ENCODE measurements at places on chromosomes 4 and X.

GRCh38 chrX:153925387-153925738 lies 701 bp downstream of the ARHGAP4 start:
- no peak overlapping the region for H3K27ac ChIP-seq
- peaks cover 74% of the 10 kb centered on the region for H3K4me1 ChIP-seq
- no peak overlapping the region for H3K4me3 ChIP-seq
- H3K36me3 ChIP-seq, result peaks cover 12% of the 10 kb centered on the region
- peaks cover 10% of the 10 kb centered on the region for H3K27me3 ChIP-seq

DNA sequence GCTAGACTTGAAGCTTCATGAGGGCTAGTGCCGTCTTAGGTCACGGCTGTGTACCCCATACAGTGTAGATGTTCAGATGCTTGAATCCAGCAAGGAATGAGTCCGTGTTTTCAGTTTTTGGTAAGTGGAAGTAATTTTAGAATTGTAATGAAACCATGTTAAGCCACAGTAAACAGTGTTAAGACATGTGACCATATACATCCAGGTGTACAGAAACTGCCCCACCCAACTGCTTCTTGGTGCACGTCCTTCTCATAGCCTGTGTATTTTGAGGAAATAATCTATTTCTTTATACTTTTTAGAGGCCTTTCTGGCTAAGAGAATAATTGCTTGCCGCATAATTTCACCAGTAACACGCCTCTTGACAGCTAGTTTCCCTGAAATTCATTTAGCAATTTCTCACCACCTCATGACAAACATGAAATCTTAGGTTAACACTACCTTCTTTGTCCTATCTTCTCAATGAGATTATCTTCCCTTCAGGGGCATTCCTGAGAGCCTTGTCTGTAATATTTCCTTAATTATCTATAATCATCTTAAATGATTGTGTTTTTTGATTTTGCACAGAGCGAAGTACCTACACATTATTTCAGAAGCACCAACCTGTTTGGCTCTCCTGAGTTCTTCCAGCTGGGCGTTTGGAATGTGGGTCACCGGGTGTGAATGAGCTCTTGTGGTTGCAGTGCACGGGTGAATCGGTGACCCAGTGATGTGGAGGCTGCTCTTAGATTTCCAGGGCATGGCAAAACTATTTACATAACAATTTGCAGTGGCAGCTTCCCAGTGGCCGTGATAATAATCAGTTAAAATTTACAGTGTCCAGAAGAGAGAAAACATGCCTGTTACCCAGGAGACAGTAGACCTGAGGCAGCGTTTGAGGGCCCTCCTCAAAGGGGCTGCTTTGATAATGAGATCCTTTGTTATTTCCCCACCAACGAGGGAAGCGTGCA lies 50.2 kb upstream of the TADA2B start:
- no peak for DNase-seq
- peaks cover 26% of the 10 kb centered on the region for H3K36me3 ChIP-seq
- H3K27me3 ChIP-seq, result no peaks in the 10 kb centered on the region
- no peak overlapping the region for H3K4me3 ChIP-seq
- peaks cover 49% of the 10 kb centered on the region for H3K4me1 ChIP-seq

DNA sequence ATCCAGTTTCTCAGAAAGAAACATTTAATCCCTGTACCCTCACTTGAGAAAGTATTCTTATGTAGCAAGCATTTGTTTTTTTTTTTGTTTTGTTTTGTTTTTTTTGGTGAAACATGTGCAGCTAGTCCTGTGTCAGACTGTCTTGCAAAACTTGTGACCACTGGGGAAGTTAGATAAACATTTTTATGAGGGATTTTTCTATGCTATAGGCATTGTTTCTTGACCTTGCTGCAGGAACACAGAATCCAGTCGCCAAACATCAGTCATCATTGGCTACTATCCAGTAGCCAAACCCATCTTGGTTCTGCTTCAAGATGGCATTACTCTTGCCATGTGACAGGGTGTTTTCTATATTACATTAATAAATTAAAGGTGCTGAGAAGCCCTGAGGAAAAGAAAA lies 7.7 kb upstream of the MAPK10 start:
- H3K27ac ChIP-seq, result no peak overlapping the region
- no peaks in the 10 kb centered on the region for H3K4me1 ChIP-seq
- H3K36me3 ChIP-seq, result no peaks in the 10 kb centered on the region

DNA sequence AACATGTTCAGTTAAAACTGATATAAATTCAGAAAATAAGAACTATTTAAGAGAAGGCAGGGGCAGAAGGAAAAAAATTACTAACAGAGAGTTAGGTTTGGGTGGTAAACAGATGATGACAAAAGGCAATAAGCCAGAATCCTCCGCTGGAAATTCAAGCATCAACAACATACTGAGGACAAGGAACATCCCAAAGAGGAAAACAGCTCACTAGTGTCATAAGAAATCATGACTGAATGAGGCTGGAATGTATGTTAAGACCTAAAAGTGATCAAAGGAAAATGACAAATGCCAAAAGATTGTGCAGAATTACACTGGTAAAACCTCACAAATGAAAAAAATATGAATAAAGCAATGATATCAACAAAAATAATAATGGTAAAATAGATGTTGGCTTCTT lies 88.4 kb downstream of the WDFY3 start:
- no peak overlapping the region for H3K27ac ChIP-seq
- no peak for DNase-seq
- H3K27me3 ChIP-seq, result no peaks in the 10 kb centered on the region
- H3K4me1 ChIP-seq, result no peaks in the 10 kb centered on the region
- H3K36me3 ChIP-seq, result peaks cover 3% of the 10 kb centered on the region

DNA sequence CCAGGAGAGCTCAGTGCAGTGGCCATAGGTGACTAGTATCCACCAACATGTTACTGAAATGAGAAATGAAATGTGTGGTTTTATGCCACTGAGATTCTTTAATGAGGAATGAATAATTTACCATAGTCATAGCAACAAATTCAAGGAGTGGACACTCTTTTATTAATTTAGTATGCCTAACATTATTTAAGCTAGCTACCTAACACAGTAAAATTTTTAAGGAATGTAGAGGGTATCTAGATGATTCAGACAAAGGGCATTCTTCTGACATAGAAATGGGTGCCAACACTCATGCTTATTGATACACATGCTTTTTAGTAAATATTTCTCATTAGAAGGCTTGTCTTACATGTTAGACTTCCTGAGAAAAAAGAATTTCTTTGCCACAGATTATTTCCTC lies 33.3 kb upstream of the SULT1B1 start:
- no peak overlapping the region for H3K27ac ChIP-seq
- H3K27me3 ChIP-seq, result no peaks in the 10 kb centered on the region
- H3K36me3 ChIP-seq, result no peaks in the 10 kb centered on the region
- DNase-seq, result no peak

Data from spinal cord (tissue), 10 donors.